NT2/D1 (cell line): ENCODE measurements at places on chromosomes 2 and 18.

DNA sequence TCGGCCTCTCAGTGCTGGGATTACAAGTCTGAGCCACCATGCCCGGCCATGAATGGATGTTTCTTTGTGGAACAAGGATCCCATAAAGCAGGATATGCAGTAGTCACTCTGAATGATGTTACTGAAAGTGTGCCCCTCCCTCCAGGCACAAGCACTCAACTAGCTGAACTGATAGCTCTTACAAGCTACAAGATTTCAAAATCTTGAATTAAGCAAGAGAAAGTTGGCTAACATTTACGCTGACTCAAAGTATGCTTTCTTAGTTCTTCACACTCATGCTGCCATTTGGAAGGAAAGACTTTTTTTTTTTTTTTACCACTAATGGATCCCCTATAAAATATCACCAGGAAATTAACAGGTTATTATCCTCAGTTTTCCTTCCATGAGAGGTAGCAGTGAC is 549.0 kb upstream of the PKDCC start:
- no peak for DNase-seq

DNA sequence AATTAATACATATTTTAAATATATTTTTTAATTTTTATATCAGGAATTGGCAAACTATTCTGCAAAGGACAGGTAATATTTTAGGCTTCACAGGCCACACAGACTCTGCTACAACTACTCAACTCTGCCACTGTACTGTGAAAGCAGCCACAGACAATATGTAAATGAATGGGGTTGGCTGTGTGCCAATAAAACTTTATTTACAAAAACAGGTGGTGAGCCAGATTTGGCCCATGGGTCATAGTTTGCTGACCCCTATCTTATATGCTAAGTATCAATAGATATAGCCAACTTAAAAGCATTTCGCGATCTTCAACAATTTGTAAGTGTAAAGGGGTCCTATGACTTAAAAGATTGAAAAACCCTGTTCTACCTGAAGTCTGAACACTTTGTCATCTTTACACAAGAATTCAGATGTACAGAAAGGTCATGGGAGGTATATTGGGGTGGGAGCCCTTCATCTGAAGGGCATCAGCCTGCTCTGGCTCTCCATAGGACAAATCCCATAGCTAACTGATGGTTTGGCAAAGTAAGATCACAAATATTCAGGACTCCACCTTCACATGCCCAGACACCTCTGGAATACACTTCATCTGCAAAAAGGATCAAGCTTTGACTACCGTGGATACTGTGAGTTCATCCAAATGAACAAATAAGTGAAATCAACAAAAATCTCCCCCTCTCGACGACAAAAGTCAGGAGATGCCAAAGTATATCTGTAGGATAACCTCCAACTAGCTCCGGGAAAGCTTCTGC is 65.9 kb downstream of the C1D start:
- DNase-seq, result no peak

- DNase-seq, result peak; percentile 50
Observed at GRCh38 chr2:31038385-31038784, 99.9 kb downstream of the GALNT14 start.

DNA sequence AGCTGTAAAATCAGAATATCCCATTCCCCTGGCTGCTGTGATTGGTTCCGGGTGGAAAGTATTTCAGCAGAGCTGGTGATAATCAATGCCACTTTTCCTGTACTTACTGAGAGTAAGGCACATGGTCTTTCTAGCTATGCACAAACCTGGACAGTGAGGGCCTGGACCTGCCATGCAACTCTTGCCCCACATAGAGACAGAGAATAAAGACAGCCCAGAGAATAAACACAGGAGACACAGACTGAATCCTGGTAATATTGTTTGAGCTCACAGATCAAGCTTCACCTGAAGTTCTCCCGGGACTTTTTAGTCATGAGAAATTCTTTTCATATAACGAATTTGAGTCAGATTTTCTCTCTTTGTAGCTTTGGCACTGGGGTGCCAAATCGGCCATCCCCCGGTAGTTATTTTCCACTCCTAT is 81.9 kb downstream of the ACAA2 start:
- DNase-seq, result no peak

GRCh38 chr18:75172299-75173124 is 36.4 kb downstream of the PTGR3 start:
- DNase-seq, result no peak

GRCh38 chr2:67619204-67619603 is 222.1 kb downstream of the ETAA1 start:
- DNase-seq, result no peak

DNA sequence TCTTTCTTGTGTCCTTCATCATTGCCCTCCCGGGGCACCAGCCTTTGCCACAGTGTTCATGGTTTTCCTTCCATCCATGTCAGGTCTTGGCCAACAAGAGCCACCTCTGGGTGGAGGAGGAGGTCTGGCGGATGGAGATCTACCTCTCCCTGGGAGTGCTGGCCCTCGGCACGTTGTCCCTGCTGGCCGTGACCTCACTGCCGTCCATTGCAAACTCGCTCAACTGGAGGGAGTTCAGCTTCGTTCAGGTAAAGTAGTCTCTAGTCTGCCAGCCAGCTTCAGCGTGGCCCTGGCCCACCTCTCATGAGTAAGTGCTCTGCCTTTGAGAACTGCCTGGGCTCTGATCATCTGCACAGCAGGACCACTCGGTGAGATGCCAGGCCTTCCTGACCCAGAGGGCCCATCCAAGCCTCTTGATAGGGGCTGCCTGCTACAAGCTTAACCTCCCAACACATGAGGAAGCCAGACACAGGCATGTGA is 31.0 kb downstream of the STEAP3 start:
- no peak for DNase-seq

DNA sequence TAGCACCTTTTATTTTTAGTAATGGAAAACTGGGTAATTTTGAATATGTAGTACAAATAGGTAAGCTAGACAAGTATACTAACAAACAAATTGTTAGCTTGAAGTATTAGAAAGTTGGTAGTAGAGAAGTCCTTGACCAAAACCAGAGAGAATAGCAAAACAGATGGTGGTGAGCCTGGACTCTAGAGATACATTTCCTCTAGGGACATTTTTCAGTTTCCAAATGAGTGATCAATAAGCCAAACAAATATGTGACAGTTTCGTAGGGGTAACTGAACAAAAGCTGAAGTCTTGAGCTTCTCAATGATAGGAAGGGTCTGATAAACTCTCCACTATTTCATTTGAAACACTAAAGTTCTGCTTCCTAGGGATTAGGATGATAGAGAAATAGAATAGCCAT is 692.0 kb upstream of the FAM98A start:
- no peak for DNase-seq

DNA sequence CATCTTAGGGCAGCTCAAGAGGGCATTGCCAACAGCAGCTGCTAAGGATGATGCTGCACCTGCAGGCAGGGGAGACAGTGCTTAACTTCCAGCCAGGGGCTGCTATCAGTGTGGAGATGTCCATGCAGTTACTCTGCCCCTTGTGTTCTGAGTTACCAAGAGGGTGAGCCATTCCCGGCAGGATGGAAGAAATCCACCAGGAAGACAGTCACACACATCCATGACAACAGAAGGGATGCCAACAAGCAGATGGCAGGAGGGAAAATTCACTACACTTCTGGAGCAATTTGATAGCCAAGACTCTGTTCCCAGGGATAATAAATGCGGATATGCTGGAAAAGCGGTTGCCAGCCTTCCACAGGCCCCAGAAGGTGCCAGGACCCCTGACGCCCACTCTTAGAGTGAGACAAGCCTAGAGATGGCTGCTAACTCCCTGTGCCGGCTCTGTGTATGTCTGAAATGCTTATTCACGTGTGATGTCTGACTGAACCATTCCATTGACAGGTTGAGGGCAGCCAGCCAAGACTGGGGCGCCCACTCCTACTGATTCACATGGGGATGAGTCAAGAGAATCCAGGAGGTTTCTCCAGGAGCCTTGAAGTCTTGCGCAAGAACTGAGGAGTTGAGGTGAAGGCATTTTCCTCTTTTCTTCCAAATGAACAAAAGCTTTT is 24.5 kb downstream of the LOXHD1 start:
- no peak for DNase-seq

DNA sequence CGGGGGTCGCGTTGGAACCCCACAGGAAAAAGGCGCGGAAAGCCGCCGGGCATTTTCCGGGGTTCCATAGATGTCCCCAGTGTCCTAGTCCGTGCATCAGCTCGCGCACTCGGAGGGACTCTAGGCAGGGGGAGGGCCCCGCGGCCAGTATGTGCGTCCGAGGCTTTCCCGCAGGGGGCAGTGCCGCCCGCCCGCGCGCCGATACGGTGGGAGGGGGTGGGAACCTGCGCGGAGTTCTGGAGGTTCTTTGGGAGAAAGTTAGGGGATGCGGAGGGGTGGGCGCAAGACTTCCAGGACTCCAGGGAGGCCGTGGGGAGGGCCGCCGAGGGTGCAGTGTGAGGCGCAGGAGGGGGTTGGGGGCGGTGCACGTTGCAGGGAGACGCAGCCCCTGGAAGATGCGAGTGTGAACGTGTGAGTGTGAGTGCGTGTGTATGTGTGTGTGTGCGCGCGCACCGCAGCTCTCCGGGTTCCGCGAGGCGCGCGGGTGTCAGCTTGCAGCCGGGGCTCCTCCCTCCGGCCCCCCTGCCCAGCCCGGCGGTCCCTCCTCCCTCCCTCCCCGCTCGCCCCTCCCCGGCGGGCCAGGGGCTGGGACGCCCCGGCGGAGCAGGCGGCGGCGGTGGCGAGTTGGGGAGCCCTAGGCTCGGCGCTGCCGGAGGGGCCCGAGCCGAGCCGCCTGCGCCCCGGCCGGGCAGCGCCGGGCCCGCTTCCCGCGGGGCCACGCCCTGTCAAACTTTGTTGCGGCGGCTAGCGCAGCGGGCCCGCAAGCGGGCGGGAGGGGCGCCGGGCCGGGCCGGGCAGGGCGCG is at the start of gene TCF7L1:
Gene TCF7L1 (plus strand): TSS at position 559 of the 804 bp plus-strand sequence. CDS start 293 bp downstream, outside the sequence.
- DNase-seq, result peak; percentile 82

GRCh38 chr2:241801611-241802420 is 7.2 kb upstream of the NEU4 start:
- DNase-seq, result no peak

- DNase-seq, result peak; percentile 30
Observed at GRCh38 chr2:29238497-29238896, 123.3 kb downstream of the CLIP4 start.

- DNase-seq, result no peak
Observed at GRCh38 chr2:234993541-234993981, 41.7 kb downstream of the SH3BP4 start.

GRCh38 chr2:166057370-166058164 is 70.3 kb downstream of the SCN1A start:
- no peak for DNase-seq

DNA sequence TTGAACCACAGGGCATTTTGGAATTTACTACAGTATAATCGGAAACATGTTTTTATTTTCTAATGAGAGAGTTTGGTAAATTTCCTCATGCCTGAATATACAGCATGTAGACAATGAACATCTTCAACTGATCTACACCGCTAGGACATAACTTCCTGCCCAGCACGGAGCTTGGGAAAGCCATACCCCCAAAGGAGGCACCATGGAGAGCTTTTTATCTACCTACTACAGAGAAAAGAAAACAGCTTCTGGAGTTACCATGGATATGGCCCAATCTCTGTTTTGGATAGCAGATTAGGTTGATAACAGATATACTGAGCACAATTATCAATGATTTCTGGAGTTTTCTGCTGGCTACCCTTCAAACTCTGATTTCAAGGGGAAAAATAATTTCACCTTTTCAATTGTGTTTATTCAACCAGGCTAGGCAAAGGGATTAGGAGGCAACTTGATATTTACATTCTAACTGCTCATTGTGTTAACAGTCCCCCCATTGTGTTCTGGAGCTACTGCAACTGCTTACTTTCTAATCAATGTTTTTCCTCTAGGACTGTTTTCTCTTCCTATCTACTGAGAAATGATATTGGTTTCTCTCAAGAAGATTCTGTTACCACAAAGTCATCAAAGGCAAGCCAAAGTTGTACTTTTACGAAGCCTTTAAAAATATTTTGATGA is 123.0 kb upstream of the ARHGAP28 start:
- peak; percentile 11 for DNase-seq

GRCh38 chr2:27136751-27137150 is 2.3 kb upstream of the PREB start:
- DNase-seq, result no peak

GRCh38 chr2:196206804-196207203 is 35.4 kb upstream of the STK17B start:
- no peak for DNase-seq

DNA sequence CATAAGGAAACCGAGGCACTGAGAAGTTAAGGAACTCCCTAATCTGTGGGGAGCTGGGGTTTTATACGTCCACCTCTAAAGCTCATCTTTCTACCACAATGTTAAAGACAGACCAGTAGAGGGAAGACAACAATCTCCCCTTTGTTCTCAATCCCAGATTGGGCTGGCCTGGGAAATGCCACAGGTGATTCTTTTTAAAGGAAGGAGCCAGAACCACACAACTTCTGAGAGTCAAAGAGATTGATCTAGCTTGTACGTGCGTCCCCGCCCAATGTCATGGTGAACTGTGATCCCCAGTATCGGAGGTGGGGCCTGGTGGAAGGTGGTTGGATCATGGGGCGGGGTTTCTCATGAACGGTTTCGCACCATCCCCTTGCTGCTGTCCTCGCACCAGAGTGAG is 81.8 kb upstream of the LCLAT1 start:
- no peak for DNase-seq

DNA sequence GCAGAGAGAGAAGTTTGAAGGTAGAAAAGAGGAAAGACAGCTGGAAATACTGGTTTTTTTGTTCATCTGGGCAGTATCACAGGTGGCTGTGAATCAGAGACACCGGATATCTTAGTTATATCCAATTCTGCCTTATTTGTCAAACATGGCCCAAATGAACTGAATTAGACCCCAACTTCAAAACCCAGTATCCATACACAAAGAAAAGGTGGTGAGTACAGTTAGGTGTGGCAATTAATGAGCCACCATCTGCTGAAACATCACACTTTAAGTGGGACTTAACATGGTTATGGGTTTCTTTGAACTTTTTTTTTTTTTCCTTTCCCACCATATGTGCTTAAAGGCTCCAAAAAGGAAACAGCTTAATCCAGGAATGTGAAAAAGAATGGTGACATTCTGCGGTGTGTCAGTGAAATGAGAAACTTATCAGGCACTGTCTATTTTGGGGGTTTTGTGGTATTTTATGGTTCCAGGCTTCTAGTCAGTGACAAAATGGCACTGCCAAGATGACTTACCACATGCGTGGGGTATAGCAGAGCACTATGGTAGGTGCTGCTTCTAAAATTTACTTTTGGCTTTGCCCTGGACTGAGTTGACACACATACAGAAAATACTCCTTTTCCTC is 5.0 kb upstream of the TMEM178A start:
- DNase-seq, result no peak

DNA sequence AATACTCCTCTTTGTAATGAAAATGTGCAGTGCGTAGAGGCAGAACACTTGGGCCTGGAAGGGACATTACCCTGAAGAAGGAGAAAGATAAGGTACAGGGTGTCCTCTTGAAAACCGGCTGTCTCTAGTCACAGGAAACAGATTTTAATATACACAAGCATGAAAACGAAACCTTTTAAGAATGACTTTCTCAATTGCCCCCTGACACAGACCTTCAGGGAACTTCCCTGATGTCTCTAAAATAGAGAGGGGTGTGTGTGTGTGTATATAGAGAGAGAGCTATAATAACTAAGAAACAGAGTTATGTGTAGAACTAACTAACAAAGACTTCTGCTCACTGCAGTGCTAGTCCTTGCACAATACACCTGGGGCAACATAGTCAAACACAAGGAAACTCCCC is 780.0 kb downstream of the CNTNAP5 start:
- DNase-seq, result no peak
